B cell (primary cell): ENCODE measurements at places on chromosomes 11 and 22.

GRCh38 chr11:60280412-60280811, at the start of gene MS4A4A:
TSS of gene MS4A4A (plus strand) at chr11:60280666. CDS start at chr11:60280676, 10 bp downstream.
- peak; percentile 82 for DNase-seq

GRCh38 chr11:128262463-128263345, 324.7 kb downstream of the ETS1 start:
- DNase-seq: peak; percentile 54

- DNase-seq: no peak
Measured at GRCh38 chr11:106101819-106102218, 24.4 kb downstream of the AASDHPPT start.

DNA sequence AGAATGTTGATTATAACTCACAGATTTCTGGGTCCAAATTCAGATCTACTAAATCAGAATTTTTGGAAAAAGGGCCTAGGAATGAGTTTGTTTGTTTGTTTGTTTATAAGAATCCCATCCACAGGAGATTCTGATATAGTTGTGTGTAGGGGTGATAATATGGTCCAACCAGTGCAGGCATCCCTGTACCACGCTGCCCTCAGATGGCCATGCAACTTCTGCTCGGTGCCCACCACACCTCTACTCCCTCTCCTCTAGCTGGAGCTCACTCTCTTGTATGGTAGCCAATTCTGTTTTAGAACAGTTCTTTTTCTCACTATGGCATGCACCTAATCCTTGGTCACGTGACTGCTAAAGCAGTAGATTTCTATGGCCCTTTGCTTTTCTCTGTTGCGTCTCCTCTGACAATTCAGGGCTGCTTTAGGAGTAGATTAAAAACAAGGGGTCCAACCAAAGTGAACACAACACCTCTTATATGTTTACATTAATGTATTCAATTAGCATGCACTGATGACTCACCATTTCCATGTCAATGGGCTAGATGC, 103.3 kb upstream of the KCNA4 start:
- DNase-seq: no peak

DNA sequence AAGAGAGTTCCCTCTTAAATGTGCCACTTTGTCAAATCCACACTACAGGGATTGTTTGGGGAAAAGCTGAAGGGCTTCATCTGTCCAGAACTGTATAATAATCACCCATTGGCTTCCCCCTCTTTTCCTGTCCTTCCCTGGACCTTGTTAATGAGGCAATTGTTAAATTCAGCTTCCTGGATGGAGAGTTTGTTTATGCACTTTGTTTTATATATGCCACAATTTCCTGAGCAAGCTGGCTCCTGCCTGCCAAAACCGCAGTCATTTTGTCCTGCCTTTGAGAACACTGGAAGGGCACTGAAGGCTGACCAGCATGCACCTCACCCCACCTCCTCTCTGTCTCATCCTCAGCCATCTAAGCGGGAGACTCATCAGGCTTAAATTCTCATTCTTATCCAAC, 86.2 kb downstream of the MSANTD4 start:
- DNase-seq: no peak
